ENCODE measurements at places on chromosomes 11 and 22. TPM values are rescaled to one million over a fixed set of nuclear protein-coding genes. Genes with fewer than 3 reads are reported as not detected.

The MMP7 gene
- not detected for total RNA-seq

The GTPBP1 gene
- 19.4 TPM for total RNA-seq

The SLC6A5 gene
- not detected for total RNA-seq

The THY1 gene
- total RNA-seq: 122 TPM

The MMP12 gene
- 0.12 TPM for total RNA-seq

The TREH gene
- total RNA-seq: not detected

The OR10A2 gene
- total RNA-seq: not detected

The PATE4 gene
- not detected for total RNA-seq

DNA sequence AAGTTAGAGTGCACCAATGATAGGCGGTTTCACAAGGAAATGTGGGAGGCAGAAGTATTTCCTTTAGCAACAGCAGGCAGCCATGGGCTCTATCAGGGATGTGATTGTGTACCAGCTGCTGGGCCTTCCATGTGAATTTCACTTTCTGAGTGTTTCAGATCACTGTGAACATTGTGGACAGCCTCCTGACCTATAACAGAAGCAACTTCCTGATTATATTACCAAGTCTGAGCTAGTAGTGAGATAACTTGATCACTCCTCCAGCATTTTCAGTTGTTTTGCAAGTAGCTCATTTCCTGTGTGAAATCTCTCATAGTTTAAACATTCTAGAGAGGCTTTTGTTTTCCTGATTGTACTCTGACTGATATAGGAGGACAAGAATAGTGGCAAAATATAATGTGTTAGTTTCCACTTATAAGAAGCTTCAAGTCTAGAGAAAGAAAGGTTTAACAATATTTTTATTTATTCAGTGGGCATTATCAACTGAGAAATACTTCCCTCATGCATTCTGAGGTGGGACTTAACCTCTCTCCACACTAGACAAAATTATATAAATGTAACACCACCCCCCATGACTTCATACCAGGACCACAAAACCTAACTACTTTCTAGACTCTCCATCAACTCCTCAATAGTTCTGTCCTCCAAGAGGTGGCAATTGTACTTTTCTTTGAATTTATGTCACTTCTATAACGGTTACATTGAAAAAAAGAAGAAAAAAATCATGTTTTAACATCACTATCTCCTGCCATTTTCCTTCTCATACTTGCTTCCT is 184.2 kb upstream of the LUZP2 start:
- DNase-seq: no peak

- peak; percentile 90 for DNase-seq
Measured at GRCh38 chr11:19919050-19919561, 206.5 kb downstream of the NAV2 start.

- DNase-seq: no peak
Measured at GRCh38 chr11:99920956-99921355, 766.1 kb upstream of the ARHGAP42 start.

DNA sequence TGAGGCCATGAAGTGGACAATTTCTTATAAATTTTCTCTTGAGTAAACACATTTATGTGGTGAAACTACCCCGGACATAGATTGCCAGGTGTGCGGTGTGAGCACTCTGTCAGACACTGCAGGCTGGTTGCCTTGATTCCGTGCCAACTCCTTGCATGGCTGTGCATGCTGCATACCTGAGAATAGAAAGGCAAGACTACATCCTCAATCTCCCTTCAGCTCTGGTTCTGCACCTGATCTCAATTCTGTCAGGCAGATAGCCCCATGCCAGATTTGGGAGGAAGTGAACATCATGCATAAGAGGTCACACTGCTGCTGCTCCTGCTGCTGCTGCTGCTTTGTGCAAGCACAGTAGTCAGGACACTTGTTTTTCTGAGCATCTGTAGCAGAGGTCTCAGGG is 42.5 kb upstream of the DEUP1 start:
- DNase-seq: no peak

DNA sequence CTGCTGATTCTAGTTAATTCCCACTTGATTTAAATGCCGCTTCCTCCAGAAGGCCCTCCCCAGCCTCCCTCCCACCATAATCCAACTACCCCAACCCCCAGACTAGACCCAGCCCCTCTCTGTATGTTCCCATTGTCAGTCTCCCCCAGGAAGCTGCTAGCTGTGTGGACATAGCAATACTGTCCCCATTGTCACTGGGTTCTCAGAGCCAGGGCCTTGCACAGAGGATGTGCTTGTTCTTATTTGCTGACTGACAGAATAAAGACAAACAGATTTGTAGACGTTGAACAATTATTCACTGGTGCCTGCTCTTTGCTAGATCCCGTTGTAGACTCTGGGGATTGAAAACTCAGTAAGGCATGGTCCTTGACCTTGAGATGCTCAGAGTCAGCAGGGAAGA is 45.7 kb upstream of the NAV2 start:
- no peak for DNase-seq

GRCh38 chr22:49999063-49999945 is 13.3 kb downstream of the IL17REL start:
- DNase-seq: no peak

- DNase-seq: no peak
Measured at GRCh38 chr11:13064593-13064992, 55.5 kb downstream of the RASSF10 start.

- no peak for DNase-seq
Measured at GRCh38 chr22:30687358-30687757, 7.3 kb upstream of the OSBP2 start.

- DNase-seq: no peak
Measured at GRCh38 chr11:18171377-18172000, 1.1 kb upstream of the MRGPRX4 start.

DNA sequence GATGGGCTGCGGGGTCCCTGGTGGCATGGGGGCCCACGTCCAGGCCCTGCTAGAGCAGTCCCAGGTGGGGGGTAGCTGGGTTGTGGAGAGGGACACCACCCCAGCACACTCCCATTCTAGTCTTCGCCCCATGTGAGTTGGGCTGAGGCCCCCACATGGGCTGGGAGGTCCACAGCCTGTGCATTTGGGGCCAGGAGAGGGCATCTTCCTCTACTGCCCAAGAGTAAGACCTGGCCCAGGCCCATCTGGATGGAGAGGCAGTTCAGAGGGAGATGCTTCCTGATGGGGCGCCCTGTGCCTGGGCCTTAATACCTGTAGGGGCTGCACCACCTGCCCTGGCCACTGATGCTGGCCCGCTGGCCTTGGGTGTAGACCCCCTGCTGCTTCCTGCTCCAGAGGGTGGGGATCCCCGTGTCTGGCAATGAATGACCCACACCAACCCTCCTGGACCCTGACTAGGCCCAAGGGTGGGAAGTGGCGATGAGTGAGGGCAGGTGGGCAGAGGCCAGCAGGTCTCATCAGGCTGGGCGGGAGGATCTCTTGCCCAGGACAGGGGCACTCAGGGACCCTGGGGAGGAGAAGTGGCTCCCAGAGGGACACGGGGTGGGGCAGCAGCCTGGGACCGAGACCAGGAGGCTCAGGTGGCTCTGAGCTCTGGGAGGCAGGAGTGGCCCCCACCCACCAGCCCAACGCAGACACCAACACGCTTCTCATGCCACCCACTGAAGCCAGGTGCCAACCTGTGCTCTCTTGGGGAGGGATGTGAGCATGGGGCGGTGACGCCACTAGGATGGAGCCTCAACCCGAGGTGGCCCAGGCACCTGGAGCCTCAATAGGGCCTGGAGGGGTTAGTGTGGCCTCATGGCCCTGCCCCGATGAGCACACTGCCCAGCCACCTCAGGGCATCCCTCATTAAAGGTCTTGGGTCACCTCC is 17.4 kb upstream of the GNB1L start:
- DNase-seq: no peak

- DNase-seq: no peak
Measured at GRCh38 chr11:62556875-62557631, 10.4 kb upstream of the AHNAK start.

DNA sequence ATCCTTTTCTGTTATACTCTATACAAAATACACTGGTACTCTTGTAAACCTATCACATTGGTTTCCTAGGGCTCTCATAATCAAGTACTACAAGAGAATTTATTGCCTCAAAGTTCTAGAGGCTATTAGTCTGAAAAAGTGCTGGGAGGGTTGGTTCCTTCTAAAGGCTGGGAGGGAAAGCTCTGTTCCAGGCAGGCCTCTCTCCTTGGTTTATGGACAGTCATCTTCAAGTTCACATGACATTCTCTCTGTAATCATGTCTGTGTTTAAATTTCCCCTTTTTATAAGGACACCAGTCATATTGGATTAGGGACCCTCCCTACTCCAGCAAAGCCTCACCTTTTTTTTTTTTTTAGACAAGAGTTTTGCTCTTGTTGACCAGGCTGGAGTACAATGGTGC is 9.1 kb downstream of the SLC36A4 start:
- DNase-seq: no peak

- no peak for DNase-seq
Measured at GRCh38 chr11:104891135-104891534, 7.1 kb downstream of the CASP12 start.

- no peak for DNase-seq
Measured at GRCh38 chr11:79353706-79354105, 87.1 kb downstream of the TENM4 start.

- peak; percentile 33 for DNase-seq
Measured at GRCh38 chr11:35487532-35488078, 37.8 kb downstream of the PAMR1 start.

DNA sequence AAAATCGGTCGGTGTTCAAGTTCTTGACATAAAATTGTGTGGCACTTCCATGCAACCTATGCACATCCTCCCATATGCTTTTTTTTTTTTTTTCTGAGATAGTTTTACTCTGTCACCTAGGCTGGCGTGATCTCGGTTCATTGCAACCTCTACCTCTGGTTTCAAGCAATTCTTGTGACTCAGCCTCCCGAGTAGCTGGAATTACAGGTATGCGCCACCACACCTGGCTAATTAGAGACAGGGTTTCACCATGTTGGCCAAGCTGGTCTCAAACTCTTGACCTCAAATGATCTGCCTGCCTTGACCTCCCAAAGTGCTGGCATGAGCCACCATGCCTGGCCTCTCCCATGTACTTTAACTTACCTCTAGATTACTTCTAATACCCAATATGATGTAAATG is 15.0 kb downstream of the GLB1L3 start:
- DNase-seq: no peak

DNA sequence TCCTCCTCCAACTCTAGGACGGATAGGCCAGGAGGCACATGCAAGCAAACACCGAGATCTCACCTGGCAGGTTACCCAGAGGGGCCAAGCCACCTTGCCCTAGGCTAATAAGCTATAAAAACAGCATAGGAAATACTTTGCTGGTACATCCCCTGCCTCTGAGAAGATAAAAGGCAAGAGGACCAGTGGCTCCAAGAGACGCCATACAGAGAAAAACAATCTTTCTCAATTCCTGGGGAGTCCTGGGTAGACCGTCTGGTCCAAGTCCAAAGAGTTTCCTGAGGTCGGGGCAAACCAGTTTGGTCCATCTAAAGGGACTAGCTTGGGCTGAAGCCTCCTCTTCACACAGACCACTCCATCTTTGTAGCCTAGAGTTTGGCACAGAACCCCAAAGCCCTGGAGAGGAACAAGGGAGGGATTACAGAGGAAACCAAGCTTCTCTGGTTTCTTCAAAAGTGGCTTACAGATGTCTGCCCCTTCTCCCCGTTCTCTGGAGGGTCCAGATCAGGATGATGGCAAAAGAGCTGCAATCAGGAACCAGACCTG is 40.4 kb downstream of the NUMA1 start:
- no peak for DNase-seq
